Right cardiac atrium (tissue), 5 donors: ENCODE measurements at places on chromosomes 16 and 17.
A peak's percentile ranks its signal among the peaks of the same experiment; 100 is the strongest.

- DNase-seq = no peak
These were observed 48.3 kb downstream of the C17orf67 start for GRCh38 chr17:56785405-56785804.

DNA sequence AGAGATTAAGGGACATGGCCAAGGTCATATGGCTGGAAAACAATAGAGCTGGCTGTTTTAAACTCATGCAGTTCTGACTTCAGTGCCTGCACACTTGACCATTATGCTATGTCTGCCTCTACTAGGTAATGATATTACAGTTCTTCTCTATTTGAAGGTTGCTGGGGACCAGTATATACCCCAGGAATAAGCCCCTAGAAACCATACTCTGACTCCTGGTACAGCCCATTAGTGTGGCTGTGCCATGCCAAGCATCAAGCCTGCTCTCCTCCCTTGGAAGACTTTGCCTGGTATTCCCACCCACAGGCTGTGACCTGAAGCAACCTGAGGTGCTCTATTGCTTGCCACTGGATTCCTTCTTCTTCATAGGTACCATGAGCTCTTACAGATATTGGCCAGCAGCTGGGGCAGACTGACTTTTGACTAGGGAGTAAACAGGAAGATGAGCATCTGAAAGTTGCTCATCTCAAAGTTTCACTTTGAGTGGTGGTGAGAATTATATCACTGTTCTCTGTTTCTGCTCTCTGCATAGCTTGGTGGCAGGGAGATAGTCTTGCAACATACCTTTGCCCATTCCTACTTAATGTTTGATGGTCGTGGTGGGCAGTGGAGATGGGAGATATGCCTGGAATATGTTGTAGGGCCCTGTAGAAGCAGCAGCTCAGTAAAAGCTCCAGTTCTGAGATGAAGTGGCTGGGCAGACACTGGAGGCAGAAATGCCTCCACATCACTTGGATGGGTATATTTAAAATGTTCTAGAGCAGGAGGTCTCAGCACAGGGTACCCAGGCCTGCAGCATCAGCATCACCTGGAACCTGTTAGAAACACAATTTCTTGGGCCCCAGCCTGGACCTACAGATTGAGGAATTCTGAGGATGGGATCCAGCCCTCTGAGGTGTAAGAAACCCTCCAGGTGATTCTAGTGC is 274.7 kb downstream of the HS3ST4 start:
- DNase-seq = no peak

GRCh38 chr16:69471121-69471520 is 46.7 kb downstream of the CYB5B start:
- no peak for DNase-seq

GRCh38 chr16:69382421-69382820 is 3.4 kb downstream of the TERF2 start:
- no peak for DNase-seq

DNA sequence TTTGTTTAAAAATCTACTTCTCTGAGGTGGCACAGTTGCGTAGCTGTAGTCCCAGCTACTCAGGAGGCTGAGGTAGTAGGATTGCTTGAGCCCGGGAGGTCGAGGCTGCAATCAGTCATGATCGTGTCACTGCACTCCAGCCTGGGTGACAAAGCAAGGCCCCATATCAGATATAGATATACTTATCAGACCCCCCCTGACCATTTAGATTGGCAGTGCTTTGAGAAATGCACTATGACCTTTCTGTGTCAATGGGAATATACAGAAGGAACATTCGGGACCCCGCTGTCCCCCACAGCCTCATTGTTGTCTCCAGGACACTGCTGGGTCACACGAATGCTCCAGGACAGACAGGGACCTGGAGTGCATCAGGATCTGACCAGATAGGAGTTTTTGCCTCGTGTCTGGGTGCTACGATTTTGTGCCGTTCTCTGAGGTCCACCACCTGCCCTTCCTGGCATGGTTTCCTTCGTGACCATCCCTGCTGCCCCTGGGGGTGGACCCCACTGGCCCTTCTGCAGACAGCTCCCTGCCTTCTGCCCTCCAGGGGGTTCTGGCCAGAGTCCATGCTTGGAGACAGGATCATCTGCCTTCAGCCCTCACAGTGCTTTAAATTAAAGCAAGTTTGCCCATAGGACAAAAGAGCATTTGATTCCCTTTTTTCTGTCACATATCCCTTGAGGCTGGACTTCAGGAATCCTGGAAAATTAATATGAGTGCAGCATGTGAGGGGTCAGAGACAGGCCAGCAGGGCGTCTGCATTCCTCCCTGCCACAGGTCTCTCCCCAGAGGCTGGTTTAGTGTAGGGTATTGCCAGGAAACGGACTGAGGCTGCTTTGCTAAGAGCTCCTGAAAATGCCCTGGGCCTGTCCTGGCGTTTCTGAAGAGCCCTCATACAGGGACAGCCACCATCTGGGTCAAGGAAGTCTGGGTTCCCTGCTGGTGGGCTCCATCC is 19.3 kb downstream of the PLD6 start:
- DNase-seq = no peak

DNA sequence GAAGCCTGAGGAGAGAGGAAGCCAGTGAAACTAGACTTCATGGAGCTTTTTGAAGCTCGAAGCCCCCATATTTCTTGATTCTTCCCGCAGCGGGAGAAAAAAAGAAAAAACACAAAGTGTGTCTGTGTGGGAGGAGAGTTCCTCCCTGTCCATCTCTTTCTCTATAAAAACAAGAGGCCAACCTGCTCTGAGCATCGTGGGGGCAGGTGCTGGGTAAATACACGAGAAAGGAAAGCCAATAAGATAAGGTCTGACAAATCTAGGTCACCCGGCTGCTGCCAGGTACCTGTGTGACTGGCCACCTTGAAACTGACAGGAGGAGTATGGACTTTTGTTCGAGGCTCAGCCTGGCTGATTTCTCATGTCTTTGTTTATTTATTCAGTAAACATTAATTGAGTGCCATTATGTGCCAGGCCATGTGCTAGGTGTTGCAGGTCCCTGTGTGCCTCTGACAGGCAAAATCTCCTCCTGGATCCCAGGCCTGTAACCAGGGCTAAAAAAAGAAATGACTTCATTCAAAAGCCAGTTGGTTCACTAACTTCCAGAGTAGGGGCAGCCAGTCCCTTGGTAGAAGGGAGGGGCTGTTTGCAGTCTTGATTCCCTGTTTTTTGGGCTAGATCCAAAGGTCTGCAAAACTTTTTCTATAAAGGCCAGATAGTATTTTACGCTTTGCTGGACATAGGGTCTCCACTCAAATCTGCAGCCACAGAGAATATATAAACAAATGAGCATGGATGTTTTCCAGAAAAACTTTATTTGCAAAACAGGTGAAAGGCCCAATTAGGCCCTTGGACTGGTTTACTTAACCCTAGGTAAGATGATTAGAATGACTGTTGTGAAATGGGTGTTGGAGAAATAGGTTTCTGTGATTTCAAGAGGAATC is 35.6 kb downstream of the YPEL2 start:
- DNase-seq = no peak

DNA sequence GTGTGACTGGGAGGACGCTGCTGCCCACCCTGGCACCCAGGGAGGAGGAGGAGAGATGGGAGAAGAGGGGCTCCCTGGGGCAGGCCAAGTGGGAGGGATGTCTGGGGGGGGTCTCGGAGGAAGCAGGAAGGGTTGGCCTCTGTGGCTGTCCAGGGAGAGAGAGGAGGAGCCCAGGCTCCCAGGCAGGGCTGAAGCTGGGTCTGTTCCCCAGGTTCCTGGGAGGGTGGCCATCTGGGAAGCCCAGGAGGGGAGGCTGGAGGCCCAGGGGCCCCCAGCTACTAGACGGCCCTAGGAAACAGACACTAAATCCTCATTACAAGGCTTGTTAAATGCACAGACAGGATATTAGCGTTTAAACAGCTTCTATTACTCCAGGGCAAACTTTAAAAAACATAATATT is 139.8 kb downstream of the ENGASE start:
- peak; percentile 11 for DNase-seq
